Effector memory CD4-positive, alpha-beta T cell (primary cell): ENCODE measurements at places on chromosomes 6 and 20.

DNA sequence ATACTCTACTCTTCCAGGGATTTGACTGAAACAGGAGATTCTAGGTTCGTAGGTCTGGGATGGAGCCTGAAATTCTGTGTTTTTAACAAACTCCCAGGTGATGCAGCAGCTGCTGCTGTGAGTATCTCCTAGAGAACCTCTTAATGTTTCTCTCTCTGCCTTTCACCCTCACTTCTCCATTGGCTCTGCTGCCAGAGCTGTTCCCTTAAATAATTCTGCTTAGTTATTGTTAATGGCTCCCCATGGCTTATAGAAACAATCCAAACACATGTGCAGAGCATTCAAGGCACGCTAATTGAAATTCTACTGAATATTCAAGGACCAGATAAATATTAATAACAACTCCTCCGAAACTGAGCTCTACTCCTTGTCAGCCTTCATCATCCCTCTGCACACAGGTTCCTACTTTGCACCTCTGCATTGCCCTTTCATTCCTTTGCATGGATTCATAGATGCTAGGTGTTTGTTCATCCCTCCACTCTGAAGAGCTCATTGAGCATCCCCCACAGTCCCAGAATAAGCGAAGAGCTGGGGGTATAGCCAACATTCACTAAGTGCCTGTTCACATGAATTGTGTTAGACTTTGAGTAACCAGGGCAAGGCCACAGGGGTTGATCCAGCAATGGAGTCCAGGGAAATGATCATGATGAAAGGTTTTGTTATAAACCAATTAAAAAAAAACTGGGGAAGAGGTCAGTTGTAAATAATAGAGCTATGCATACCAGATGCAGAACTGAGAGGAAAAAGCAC lies 488.4 kb upstream of the JAG1 start:
- no peak for DNase-seq

DNA sequence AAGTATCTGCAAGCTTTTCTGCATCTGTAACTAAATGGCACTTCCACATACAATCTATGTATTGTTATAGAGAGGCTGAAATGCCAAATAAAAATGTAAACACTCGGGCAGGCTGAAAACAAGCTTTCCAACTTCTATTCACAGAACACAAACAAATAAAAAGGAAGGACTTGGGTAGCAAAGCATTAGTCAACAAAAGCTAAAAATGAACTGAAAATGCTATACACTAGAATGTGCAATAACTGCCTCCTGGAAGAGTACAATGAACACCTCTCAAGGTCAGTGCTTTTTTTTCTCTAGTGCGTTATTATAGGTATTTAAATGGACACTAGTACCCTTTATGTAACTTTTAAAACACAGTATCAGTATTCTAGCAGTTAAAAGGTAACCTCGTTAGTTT lies 31.4 kb downstream of the STK38 start:
- DNase-seq: no peak

- DNase-seq: no peak
These were observed 8.1 kb downstream of the BEND6 start for GRCh38 chr6:56963043-56963442.

DNA sequence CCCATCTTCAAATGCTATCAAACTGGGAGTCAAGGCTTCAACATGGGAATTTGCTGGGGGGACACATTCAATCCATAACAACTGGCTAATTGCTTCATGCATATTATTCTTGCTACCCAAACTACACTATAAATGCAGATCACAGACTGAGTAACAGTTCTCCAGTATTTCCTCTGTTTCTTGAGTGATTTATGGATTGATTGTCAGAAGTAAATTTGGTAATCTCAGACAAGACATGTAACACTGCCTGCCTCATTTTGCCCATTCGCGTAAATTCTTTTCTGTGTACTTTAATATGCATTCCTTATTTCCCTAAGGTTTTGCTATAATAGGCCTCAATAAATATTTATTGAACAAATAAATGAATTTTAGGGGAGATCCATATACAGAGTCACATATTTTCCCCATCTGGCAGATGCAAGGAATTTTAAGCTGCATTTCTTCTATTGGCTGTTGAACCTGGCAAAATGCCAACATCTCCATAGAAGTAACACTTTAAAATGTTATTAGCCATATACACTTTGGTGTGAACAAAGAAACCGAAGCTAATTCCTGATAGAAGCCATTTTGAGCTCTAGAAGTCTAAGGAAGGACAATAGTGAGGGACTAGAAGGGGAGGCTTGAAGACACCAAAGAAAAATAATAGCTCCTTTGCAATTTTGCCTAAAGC lies 98.2 kb downstream of the QRSL1 start:
- no peak for DNase-seq

GRCh38 chr6:84135291-84135690 lies 92.2 kb downstream of the CEP162 start:
- no peak for DNase-seq

DNA sequence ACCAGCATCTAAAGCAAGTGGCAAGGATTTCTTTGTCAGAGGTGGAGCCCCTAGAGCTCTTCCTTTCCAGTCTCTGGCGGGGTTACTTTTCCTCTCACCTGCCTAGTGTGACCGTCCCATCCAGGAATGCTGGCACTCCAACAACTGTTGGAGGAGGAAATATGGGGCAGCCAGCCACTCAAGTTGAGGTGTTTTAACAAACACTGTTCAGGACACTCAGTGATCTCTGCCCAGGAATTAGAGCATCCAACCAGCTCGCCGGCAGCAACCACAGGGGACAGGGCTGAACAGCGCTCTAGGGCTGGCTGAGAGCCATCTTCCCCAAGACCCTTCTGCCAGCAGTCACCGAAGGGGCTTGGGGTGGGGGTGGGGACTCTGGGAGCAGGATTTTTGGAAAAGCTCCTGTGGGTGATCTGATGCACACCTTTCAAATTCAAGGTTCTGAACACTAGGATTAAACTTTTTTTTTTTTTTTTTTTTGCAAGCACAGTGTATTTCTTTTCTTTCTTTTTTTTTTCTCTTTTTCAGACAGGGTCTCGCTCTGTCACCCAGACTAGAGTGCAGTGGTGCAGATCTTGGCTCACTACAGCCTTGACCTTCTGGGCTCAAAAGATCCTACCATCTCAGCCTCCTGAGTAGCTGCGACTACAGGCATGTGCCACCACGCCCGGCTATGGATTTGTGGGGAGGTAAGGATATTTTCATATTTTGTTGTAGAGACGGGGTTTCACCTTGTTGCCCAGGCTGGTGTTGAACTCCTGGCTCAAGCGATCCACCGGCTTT lies 28.4 kb upstream of the KCNK16 start:
- no peak for DNase-seq

DNA sequence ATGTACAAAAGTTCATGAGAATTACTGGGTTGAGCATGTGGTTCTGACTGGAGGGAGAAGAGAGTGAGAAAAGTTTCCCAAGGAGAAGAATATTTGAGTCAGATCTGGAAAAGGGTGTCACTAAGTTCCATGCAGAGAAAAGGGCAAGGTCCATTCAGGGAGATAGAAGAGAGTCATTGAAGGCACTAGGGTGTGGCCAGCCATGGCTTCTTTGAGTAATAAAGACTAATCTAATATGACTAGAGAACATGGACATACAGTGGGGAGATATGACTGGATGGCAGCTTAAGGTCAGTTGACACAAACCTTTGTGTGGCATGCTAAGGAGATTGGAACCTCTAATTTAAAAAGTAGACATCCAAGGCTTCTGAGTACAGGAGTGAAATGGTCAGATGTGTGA lies 10.7 kb upstream of the SLC17A4 start:
- DNase-seq: no peak

- DNase-seq: no peak
These were observed 317.5 kb upstream of the HSF2 start for GRCh38 chr6:122081921-122082320.

DNA sequence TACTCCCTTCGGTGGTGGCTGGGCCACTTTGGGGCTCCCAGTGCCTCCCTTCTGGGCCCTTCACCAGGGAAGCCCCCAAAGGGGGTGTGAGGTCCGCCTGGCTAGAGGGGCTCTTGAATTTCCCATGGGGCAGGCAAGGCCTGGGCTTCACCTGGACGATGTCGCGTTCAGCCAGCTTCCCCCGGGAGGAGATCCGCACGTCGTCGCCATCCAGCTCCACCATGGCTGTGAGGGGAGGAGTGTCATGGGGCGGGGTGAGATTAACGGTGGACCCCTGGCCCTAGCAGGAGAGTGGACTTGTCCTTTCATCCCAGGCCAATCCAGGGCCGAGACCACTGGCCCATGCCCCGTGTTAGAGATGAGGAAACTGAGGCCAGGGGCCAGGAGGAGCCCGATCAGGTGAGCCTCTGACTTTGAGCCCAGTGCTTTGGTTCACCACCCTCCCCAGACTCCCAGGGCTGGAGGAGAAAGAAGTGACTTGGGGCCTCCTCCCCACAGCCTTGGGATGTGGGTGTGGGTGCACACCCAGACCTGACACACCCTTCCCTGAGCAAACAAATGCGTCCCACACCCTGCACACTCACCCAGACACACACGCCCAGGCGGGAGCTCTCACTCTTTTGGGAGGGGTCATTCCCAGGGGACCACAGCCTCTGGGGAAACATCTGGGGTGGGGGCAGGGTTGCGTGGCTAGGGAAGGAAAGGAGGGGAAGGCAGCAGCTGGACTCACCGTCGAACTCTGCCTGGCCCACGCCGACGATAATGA lies 46.1 kb downstream of the RAB44 start:
- DNase-seq: no peak

DNA sequence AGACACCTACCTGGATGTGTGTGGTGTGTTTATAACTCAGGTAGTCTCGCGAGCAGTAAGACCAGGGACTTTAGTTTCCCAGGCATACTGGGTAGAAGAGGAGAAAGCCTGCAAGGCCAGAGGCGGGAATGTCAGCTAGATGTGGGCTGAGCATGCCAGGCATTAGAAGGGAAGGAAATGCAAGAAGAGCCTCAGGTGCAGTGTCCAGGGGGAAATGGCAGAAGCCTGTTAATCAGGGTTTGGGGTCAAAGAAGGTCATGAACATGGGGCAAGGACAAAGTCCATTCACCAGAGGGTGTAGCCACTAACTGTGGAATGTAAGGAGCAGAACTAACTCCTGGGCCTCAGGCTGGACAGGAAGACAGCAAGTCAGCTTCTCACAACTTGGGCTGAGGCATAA lies 305.0 kb downstream of the SMOC2 start:
- no peak for DNase-seq

GRCh38 chr20:24806705-24807676 lies 142.1 kb upstream of the CST7 start:
- DNase-seq: no peak

DNA sequence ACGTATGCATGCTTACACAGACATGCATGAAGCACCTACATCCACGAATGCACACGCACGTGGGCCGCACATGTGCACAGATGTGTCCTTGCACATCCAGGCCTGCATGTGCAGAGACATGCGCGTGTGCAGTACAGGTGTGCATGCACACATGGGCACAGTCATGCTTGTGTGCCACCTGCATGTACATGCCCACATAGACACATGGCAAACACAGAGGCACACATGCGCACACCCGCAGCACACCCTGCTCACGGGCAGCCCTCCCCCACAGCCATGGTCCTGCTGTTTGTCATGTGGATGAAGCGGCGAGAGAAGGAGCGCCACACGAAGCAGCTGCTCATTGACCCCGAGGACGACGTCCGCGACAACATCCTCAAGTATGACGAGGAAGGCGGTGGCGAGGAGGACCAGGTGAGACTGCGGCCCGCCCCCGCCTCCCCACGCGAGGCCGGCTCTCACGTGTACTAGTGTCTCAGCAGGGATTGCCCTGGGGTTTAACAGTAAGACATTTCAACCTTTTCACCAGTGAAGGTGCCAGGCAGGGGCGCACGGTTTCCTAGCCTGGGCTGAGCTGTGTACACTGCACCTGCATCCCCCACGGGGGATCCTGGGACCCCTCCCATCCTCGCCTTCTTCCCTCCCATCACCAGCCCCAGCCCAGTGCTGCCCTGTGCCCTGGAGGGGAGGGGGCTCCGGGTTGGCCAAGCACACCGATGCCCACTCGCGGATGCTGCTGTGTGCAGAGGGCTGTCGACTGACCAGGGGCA lies 132.8 kb downstream of the TAF4 start:
- no peak for DNase-seq

DNA sequence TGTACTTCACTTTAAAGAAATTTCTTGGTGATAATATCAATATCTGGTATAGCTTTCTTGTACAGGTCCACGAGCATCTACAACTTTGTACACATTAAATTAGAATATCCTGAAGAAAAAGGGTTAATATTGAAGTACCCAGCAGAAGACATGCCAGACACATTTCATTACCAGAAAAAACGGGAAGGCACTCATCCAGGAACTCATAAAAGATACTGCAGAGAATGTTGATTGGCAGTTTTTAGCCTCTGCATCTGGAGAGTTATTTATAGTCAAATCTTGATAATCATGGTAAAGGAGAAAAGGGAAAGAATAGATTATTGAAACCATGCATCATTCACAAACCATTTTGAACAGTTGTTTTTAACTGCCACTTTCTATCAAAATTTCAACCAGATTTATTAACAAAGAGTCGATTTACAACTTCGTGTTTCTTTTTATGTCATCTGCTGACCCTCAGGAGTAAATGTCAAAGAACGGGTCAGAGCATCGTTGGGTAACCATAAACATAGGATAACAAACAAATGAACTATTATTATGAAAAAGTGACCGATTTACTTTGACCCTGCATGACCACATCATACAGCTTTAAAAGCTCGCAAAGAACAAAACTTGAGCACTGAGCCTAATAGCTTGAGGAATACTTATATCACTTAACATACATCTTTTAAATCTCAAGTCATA lies 229.2 kb upstream of the SGK1 start:
- no peak for DNase-seq

- no peak for DNase-seq
These were observed 2.1 kb downstream of the CTSZ start for GRCh38 chr20:59004763-59005522.

DNA sequence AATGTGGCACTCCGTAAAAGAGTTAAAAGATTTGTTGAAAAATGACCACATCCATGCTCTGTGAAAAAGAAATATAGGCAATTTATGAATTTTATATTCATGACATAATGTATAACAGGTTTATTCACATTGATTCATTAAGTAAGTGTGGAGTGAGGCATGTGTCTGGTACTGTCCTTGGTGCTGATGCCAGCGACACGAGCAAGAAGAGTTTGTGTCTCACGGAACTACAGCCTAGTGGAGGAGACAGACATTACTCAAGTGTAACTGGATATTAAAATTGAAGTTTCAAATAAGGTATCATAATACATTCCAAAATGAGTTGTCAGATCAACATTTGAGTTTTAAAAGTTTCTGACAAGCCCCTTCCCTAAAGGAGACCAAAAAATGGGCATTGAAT lies 158.2 kb upstream of the PRND start:
- no peak for DNase-seq

DNA sequence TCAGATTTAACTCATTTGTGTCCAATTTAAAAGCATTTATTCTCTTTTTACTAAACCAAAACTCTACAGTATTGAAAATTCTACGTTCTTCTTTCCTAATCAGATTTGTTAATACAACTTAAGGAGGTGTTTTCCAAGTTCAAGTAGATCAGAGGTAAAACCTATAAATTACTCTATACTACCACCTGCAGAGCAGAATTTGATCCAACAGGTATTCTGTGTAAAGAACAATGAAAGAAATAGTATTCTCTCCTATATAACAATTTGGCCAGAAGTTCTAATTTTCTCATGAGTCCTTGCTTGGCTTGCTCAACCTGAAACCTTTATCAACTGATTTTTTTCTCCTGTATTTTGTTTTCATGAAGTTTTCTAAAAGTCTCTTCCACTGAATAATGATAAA lies 28.5 kb upstream of the DST start:
- no peak for DNase-seq

GRCh38 chr6:143806282-143807102 lies 36.6 kb upstream of the LTV1 start:
- no peak for DNase-seq
